ENCODE measurements at places on chromosomes 7 and 10.

DNA sequence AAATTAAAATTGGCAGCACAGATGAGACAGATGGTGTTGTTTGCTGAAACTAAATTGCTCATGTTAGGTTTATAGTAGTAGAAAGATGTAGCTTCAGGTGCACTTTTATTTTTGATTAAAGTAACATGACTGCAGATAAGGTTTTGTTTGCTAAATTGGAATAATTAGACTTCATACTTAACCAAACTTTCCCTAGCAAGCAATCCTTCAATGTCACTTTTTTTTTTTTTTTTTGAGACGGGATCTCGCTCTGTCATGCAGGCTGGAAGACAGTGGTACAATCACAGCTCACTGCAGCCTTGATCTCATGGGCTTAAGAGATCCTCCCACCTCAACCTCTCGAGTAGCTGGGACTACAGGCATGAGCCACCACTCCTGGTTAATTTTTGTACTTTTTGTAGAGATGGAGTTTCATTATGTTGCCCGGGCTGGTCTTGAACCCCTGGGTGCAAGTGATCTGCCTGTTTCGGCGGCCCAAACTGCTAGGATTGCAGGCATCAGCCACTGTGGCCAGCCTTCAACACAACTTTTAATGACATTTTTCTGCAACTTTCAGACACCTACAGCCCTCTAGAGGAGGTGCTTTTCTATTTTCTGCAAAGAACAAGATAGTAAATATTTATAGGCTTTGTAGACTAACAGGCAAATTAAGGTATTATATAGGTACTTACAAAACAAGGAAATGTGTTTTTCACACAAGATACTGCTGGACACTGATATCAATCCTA is 84.8 kb upstream of the CCNY start:
- H3K4me3 ChIP-seq, result no peak overlapping the region
- no peaks in the 10 kb centered on the region for H3K36me3 ChIP-seq
- no peaks in the 10 kb centered on the region for H3K4me1 ChIP-seq
- H3K27ac ChIP-seq, result no peak overlapping the region

DNA sequence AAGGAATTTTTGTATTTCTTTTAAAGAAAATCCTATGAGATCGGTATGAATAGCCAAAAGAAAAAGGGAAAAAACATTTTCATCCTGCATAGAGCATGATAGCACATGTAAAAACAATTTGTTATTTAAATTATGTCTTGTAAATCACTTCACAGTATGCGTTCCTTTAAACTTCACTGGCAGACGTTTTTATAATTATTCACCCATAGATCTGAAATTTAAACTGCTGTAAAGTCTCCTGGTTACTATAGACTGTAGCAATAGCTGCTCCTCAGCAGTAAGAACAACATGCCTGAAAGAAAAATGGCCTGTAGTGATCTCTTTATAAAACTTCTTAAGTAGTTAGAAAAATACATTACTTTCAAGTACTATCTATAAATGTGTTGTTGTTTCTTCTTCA is 26.5 kb downstream of the CAPZA2 start:
- no peak for DNase-seq
- peaks cover 36% of the 10 kb centered on the region for H3K4me1 ChIP-seq
- H3K4me3 ChIP-seq, result no peak overlapping the region
- no peak overlapping the region for H3K27ac ChIP-seq
- H3K36me3 ChIP-seq, result peaks cover 81% of the 10 kb centered on the region

- DNase-seq, result no peak
- no peak overlapping the region for H3K27ac ChIP-seq
- peaks cover under 1% of the 10 kb centered on the region for H3K27me3 ChIP-seq
- H3K4me3 ChIP-seq, result no peak overlapping the region
- no peaks in the 10 kb centered on the region for H3K4me1 ChIP-seq
Observed at GRCh38 chr10:93921338-93921737, 27.6 kb downstream of the SLC35G1 start.

GRCh38 chr10:71023704-71024283 is 135.4 kb upstream of the PCBD1 start:
- no peaks in the 10 kb centered on the region for H3K4me1 ChIP-seq
- peaks cover 12% of the 10 kb centered on the region for H3K27me3 ChIP-seq
- H3K36me3 ChIP-seq, result peaks cover 4% of the 10 kb centered on the region

DNA sequence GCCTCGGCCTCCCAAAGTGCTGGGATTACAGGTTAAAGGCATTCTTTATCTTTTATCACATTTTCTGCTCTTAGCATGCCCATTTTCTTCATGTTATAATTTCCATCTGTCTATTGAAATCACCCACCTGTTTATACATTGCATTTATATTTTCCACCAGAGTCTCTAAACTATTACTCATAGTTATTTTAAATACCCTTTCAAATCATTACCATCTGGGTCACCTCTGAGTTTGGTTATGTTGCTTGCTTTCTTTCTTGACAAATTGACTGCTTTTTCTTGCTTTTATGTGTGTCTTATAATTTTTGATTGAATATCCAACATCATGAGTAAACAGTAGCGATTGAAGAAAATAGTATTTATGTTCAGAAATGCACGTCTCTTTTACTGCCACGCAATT is 71.4 kb downstream of the TMEM270 start:
- H3K36me3 ChIP-seq, result no peaks in the 10 kb centered on the region
- H3K4me3 ChIP-seq, result no peak overlapping the region
- no peaks in the 10 kb centered on the region for H3K4me1 ChIP-seq
- DNase-seq, result no peak
- H3K27me3 ChIP-seq, result peaks cover 12% of the 10 kb centered on the region

DNA sequence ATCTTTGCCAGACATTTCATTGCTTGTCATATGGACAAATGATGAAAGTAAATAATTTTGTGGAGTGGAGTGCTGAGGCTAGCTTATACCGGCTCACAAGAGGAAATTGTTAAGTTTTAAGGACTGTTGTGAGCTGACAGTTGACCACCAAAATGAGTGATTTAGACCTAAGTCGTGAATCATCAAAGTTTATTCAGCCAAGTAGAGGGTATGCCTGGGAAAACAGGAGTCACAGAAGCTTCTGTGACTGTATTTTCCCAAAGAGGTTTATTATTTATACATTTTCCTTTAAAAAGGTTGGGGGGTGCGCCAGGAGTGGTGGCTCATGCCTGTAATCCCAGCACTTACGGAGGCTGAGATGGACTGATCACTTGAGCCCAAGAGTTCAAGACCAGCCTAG is 21.8 kb downstream of the MRPS24 start:
- no peak for DNase-seq
- no peak overlapping the region for H3K27ac ChIP-seq
- H3K4me3 ChIP-seq, result no peak overlapping the region
- no peaks in the 10 kb centered on the region for H3K36me3 ChIP-seq
- no peaks in the 10 kb centered on the region for H3K4me1 ChIP-seq

DNA sequence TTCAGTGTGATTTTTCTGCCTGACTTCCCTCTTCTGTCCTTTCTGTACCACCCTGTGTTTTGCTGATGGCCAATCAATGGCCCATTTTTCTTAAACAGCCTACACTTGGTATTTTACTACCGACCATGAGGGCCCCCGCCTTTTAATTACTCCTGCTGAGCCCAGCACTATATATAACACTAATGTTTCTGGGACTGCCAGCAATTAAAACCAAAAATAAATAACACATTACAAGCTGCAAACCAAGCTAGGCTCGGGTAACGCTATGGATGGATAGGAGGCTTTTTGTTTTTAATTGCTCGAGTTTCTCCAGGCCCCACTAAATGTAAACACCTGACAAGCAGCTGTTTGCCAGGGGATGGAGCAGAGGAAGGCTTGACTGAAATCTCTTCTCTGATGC is 915.4 kb upstream of the AUTS2 start:
- no peak overlapping the region for H3K27ac ChIP-seq
- no peak for DNase-seq
- no peak overlapping the region for H3K4me3 ChIP-seq

- no peaks in the 10 kb centered on the region for H3K27me3 ChIP-seq
- no peak for DNase-seq
- H3K36me3 ChIP-seq, result no peaks in the 10 kb centered on the region
- H3K4me1 ChIP-seq, result no peaks in the 10 kb centered on the region
- no peak overlapping the region for H3K4me3 ChIP-seq
Observed at GRCh38 chr7:158073845-158074840, 513.5 kb downstream of the PTPRN2 start.

DNA sequence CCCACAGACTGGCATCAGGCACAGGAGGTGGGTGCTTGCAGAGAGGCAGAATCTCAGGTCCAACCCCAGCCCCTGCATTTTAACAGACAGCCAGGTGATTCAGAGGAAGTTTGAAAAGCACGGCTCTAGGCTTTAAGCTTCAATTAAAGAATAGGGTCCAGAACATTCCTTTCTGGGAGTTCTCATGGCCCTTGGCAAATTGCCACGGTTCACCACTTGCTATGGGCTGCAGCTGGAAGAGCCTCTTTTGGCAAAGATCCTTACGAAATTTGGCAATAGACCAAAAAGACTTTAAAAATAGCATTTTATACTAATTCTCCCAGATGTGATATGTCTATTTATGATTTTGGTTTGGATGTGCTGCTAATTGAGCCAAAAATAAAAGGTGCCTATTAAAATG is 148.1 kb downstream of the ITGA8 start:
- no peaks in the 10 kb centered on the region for H3K4me1 ChIP-seq
- no peaks in the 10 kb centered on the region for H3K36me3 ChIP-seq
- H3K27ac ChIP-seq, result no peak overlapping the region
- H3K27me3 ChIP-seq, result peaks cover 4% of the 10 kb centered on the region
- DNase-seq, result no peak

DNA sequence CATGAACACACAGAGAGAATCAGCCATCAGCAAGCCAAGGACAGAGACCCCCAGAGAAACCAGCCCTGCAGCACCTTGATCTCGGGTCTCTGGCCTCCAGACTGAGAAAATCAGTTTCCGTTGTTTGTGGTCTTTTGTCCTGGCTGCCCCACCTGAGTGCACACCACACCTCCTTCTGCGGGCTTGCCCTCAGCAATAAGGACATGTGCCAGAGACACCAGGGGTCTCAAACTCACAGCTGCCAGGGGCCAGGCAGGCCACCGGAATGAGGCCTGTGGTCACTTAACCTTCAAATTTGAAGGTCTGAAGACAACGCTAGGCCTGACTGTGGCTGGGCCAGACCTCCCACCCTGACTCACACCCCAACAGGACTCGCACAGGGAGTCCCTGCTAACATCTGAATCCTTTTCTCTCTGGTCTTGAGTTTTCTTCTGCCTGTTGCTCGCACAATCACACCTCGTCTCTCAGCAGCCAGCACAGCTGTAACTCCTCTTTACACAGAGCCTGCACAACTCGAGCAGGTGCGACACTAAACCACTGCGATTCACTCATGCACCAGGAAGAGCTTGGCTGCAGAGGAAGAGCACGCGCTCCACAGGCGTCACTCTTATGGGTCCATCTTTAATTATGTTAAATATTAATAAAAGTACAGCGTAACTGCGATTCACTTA is 86.2 kb downstream of the CHST15 start:
- H3K4me1 ChIP-seq, result no peaks in the 10 kb centered on the region
- H3K27ac ChIP-seq, result no peak overlapping the region
- H3K36me3 ChIP-seq, result no peaks in the 10 kb centered on the region
- DNase-seq, result no peak

- no peaks in the 10 kb centered on the region for H3K4me1 ChIP-seq
- no peak overlapping the region for H3K27ac ChIP-seq
- no peaks in the 10 kb centered on the region for H3K36me3 ChIP-seq
- H3K4me3 ChIP-seq, result no peak overlapping the region
Observed at GRCh38 chr10:48835781-48836180, 103.9 kb downstream of the LRRC18 start.

- peaks cover 5% of the 10 kb centered on the region for H3K36me3 ChIP-seq
- H3K27me3 ChIP-seq, result no peaks in the 10 kb centered on the region
- DNase-seq, result no peak
- no peak overlapping the region for H3K4me3 ChIP-seq
- no peak overlapping the region for H3K27ac ChIP-seq
Observed at GRCh38 chr7:96212474-96212873, 109.4 kb downstream of the SLC25A13 start.

GRCh38 chr7:103637726-103638125 is 191.7 kb upstream of the SLC26A5 start:
- peaks cover 8% of the 10 kb centered on the region for H3K27me3 ChIP-seq
- DNase-seq, result no peak
- no peaks in the 10 kb centered on the region for H3K36me3 ChIP-seq
- H3K27ac ChIP-seq, result no peak overlapping the region
- H3K4me3 ChIP-seq, result no peak overlapping the region
- H3K4me1 ChIP-seq, result no peaks in the 10 kb centered on the region

DNA sequence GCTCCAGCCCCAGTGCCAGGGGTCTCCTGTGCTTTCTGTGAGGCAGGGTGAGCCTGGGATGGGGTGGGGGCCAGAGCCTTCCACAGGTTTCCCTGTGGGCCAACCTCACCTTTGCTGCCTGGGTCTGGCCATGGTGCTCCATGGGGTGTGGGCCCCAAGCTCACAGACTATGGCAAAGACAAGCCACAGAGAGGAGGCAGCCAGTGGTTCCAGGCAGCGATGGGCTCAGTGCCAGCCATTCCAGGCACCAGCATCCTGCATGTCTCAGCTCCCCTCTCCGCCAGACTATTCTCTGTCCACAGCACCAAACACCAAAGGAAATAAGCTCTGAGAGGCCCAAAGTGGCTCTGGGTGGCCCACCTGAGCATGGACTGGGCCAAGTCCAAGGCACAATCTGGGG is 133.5 kb downstream of the PTPN20 start:
- H3K27me3 ChIP-seq, result no peaks in the 10 kb centered on the region
- no peaks in the 10 kb centered on the region for H3K36me3 ChIP-seq
- no peak overlapping the region for H3K27ac ChIP-seq
- H3K4me3 ChIP-seq, result no peak overlapping the region
- H3K4me1 ChIP-seq, result peaks cover 24% of the 10 kb centered on the region
- DNase-seq, result no peak

GRCh38 chr7:102055181-102055976 is 231.3 kb upstream of the SH2B2 start:
- peaks cover 15% of the 10 kb centered on the region for H3K36me3 ChIP-seq
- no peak for DNase-seq
- no peak overlapping the region for H3K27ac ChIP-seq
- peaks cover 13% of the 10 kb centered on the region for H3K4me1 ChIP-seq
- no peak overlapping the region for H3K4me3 ChIP-seq

GRCh38 chr10:5466451-5467206 is 32.7 kb downstream of the CALML5 start:
- H3K36me3 ChIP-seq, result no peaks in the 10 kb centered on the region
- peak overlapping the region; percentile 1 for H3K27ac ChIP-seq
- peaks cover 4% of the 10 kb centered on the region for H3K27me3 ChIP-seq
- DNase-seq, result no peak
- peaks cover 6% of the 10 kb centered on the region for H3K4me1 ChIP-seq

- H3K4me1 ChIP-seq, result no peaks in the 10 kb centered on the region
- no peaks in the 10 kb centered on the region for H3K36me3 ChIP-seq
- H3K27ac ChIP-seq, result no peak overlapping the region
- no peak overlapping the region for H3K4me3 ChIP-seq
Observed at GRCh38 chr10:53122281-53122680, 349.7 kb upstream of the MBL2 start.

- H3K4me3 ChIP-seq, result no peak overlapping the region
- no peak overlapping the region for H3K27ac ChIP-seq
- DNase-seq, result no peak
- H3K27me3 ChIP-seq, result peaks cover 3% of the 10 kb centered on the region
Observed at GRCh38 chr10:87670586-87670985, 10.9 kb downstream of the PAPSS2 start.

GRCh38 chr10:124239134-124239533 is 145.7 kb upstream of the CHST15 start:
- H3K27me3 ChIP-seq, result no peaks in the 10 kb centered on the region
- no peak overlapping the region for H3K27ac ChIP-seq
- H3K36me3 ChIP-seq, result no peaks in the 10 kb centered on the region
- no peak overlapping the region for H3K4me3 ChIP-seq
- DNase-seq, result no peak
- H3K4me1 ChIP-seq, result no peaks in the 10 kb centered on the region

- H3K4me3 ChIP-seq, result no peak overlapping the region
- no peak for DNase-seq
- H3K27ac ChIP-seq, result no peak overlapping the region
- H3K27me3 ChIP-seq, result no peaks in the 10 kb centered on the region
Observed at GRCh38 chr10:125823663-125824251, 411 bp downstream of the BCCIP start.
